ENCODE measurements at places on chromosomes 12 and 14. TPM values are rescaled to one million over a fixed set of nuclear protein-coding genes. Genes with fewer than 3 reads are reported as not detected.

OSGEP gene
- total RNA-seq = 58.1 TPM

DNA sequence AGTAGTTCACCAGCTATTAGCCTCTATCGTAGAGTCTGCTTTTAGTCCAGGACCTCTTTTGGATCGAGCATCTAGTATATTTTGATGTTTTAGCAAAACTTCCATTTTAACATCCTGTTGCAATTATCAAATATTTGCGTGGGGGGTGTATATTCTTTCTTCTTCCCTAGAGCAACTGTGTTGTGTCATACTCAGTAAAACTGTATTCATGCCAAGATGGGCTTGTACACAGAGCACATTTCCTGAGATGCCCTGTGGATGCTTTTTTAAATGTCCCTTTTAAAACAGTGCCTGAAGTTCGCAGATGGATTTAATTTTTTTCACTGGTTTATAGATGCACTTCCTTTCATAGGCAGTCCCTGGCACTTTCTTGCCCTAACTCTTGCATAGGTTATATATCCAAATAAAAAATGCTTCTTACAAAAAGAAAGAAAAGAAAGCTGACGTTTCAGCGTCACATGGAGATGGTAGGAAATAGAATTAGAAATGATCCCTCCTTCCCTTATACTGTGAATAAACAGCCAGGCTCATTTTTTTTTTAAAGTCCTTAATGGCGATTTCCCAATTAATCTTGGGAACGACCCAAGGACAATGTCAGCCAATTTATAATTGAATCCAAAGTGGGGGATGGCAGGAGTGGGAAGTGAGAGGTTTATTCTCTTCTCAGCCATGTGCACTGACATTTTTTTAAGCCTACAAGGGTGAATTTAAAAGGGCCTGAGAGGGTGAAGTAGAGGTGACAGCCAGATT is 247.0 kb downstream of the SLC41A2 start:
- no peak overlapping the region for H3K27ac ChIP-seq
- no peak for DNase-seq
- H3K4me3 ChIP-seq = no peak overlapping the region
- no peaks in the 10 kb centered on the region for H3K4me1 ChIP-seq

- no peaks in the 10 kb centered on the region for H3K27me3 ChIP-seq
- H3K36me3 ChIP-seq = no peaks in the 10 kb centered on the region
- H3K27ac ChIP-seq = no peak overlapping the region
- no peak overlapping the region for H3K4me3 ChIP-seq
- no peaks in the 10 kb centered on the region for H3K4me1 ChIP-seq
These were observed 275.2 kb upstream of the FLRT2 start for GRCh38 chr14:85254711-85255110.

DNA sequence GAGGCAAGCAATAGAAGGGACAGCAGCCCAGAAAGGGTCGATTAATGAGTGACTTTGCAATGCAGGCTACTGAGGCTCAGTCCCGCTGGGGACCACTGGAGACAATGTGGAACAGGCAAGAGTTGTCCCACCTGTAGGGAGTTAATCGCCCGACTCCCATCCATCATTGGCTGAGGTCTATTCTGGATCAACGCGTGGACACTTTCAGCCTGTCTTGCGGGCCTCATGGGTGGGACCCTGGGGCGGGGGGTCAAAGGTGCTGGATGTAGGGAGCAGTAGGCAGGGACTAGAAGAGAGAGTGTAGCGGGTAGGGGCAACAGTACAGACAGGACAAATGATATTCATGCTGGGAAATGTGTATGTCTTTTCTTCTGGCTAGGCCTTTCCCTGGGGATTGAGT is 6.1 kb downstream of the IFI27L2 start:
- no peak overlapping the region for H3K27ac ChIP-seq
- no peak overlapping the region for H3K4me3 ChIP-seq
- H3K36me3 ChIP-seq = no peaks in the 10 kb centered on the region
- DNase-seq = no peak

CLEC4D gene
- total RNA-seq = not detected

GRCh38 chr12:39931231-39931630 is 174.7 kb downstream of the SLC2A13 start:
- H3K4me1 ChIP-seq = no peaks in the 10 kb centered on the region
- H3K27ac ChIP-seq = no peak overlapping the region
- no peak for DNase-seq

- no peaks in the 10 kb centered on the region for H3K27me3 ChIP-seq
- DNase-seq = no peak
- H3K4me3 ChIP-seq = peak overlapping the region; percentile 28
- H3K4me1 ChIP-seq = no peaks in the 10 kb centered on the region
These were observed 22.9 kb downstream of the ZNF268 start for GRCh38 chr12:133204264-133204603.

ZNF605 gene
- total RNA-seq = 6.2 TPM

LTBP2 gene
- total RNA-seq = 0.24 TPM

GRCh38 chr12:3405821-3406220 is 85.2 kb upstream of the PRMT8 start:
- H3K4me1 ChIP-seq = no peaks in the 10 kb centered on the region
- no peak overlapping the region for H3K27ac ChIP-seq
- no peaks in the 10 kb centered on the region for H3K36me3 ChIP-seq
- no peak for DNase-seq

DNA sequence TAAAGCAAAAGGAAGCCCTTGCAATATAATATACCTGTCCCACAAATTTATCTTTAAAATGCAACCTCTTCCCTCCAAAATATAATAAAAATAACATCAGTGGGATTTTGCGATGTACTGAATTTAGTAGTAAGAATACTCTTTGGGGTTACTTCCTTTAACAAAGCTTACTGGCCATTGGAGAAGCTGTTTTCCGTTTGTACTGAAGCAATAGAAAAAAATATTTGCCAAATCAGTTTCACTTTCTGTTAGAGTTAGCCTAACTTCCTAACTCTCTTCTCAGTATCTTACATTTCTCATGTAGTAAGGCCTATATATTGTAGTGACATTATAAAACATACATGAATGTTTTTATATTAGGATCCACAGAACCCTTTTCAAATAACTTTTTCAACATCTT is 3.7 kb downstream of the MAX start:
- no peak overlapping the region for H3K27ac ChIP-seq
- H3K36me3 ChIP-seq = peaks cover 4% of the 10 kb centered on the region
- no peaks in the 10 kb centered on the region for H3K27me3 ChIP-seq
- peaks cover 74% of the 10 kb centered on the region for H3K4me1 ChIP-seq
- no peak for DNase-seq

DNA sequence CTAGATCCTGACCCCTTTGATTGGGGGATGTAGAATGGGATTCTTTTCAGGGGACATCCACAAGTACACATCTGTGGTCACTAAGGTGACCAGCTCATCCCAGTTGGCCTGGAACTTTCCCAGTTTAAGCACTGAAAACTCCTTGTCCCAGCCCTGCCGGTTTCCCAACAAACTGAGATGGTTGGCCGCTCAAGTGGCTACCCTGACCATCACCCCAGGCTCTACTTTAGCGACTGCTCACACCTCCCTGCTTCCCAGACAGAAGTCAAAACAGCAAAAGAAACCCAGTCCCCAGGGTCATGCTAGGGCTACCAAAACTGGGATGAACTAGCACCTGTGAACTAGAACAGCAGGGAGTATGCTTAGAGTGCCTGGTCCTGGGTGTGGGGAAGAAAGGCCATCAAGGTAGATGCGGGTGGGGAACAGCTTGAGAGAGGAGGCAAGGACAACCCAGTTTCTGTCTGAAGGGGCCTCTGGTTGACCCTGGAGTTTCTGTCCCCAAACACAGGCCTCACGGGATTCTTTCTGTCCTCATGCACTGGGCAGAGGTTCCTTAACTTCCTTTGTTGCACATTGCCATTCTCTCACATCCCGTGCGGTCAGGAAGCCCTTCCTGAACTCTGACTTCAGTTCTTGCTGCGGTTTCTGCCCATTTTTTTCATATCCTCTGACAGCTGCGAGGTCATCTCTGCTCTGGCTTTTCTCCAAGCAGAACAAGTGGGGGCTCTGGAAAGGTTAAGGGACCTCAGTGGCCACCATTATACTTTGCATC is 1.6 kb downstream of the LTB4R start:
- no peaks in the 10 kb centered on the region for H3K27me3 ChIP-seq
- peak; percentile 44 for DNase-seq
- peaks cover 63% of the 10 kb centered on the region for H3K4me1 ChIP-seq
- no peaks in the 10 kb centered on the region for H3K36me3 ChIP-seq
- H3K4me3 ChIP-seq = no peak overlapping the region
- H3K27ac ChIP-seq = peak overlapping the region; percentile 69
